ENCODE measurements at places on chromosomes 7 and 10.

GRCh38 chr7:12089951-12090756 is 120.9 kb upstream of the TMEM106B start:
- DNase-seq = no peak

DNA sequence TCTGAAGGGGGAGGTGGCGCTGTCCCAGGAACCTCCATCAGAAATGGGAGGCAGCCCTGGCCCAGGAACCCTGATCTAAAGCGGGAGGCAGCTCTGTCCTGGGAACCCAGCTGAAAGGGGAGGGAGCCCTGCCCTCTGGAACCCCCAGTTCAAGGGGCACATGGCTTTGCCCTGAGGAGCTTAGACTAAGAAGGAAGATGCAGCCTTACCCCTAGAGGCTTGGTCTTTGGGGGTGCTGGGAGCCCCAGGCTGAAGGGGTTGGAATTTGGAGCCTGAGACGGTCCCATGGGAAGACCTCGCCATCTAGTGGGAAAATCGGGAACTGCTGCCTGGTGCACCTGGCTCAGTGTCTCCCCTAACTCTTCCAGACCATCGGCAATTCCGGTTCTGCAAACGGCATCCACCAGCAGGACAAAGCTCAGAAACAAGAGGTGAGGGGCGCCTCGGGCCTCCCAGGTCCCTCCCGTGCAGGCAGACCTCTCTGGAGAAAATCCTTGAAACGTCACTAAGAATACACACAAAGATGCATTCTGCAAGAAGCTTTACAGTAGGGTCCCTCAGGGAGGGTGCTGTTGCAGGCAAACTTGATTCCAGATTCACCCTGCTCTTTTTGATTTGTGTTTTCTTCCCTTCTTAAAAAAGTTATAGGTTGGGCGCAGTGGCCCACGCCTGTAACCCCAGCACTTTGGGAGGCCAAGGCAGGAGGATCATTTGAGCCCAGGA is 52.4 kb upstream of the GTF2IRD1 start:
- DNase-seq = peak; percentile 77

- DNase-seq = peak; percentile 52
Measured at GRCh38 chr7:151895008-151895630, 18.2 kb upstream of the PRKAG2 start.

DNA sequence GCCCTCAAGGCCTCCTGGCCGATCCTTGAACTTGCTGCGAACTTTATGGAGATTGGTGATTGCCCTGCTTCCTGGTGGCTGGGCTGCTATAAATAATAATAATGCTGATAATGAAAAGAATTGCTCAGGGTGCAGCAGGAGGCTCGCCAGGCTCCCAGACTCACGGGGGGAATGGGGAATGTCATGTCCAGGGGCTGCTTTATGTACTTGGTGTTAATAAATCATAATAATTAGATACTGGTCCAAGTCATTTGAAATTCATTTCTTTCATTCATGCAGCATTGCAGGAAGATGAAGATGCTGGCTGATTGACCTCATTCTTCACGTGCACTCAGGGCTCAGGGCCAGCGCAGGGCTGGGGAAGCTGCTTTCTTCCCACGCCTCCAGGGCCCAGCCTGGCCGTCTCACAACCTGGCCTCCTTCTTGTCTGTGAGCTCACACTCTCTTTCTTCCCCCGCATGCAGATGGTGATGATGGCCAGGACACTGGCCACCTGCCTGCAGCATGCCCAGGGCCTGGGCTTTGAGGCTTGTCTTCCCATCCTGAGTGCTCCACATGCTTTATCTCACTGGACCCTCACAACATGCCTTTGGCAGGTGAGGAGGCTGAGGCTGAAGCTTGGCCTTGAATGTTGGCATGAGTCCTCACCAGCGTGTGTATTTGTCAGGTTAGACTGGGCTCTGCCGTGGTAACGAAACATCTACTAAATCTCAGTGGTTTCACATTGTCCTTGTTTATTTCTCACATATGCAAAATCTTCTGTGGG is 138.4 kb upstream of the TNS3 start:
- DNase-seq = peak; percentile 56

DNA sequence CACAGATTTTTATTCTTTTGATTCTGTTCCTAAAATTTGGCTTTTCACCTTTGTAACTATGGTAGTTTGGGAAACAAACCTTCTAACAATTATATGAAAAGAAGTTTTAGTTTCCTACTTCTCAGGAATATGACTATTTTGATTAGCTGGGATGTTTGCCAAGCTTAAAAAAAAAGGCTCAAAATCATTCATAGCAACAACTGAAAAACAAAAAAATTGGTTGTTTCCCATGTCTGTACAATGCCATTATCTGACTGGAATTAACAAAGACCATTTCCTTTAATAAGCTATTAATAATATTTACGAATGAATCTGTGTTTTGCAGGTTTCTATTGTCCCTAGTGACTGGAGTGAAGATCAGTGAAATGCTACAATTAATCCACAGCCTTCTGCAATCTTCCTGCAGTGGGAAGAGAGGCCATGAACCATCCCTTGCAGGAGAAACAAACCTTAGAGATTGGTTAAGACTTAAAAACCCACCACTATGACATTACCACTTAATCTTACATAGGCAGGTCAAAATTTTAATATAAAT is 4.2 kb downstream of the PURB start:
- DNase-seq = no peak

Data from transverse colon (tissue), 4 donors.